OCI-LY7 (cell line): ENCODE measurements at places on chromosomes 7 and 10.

DNA sequence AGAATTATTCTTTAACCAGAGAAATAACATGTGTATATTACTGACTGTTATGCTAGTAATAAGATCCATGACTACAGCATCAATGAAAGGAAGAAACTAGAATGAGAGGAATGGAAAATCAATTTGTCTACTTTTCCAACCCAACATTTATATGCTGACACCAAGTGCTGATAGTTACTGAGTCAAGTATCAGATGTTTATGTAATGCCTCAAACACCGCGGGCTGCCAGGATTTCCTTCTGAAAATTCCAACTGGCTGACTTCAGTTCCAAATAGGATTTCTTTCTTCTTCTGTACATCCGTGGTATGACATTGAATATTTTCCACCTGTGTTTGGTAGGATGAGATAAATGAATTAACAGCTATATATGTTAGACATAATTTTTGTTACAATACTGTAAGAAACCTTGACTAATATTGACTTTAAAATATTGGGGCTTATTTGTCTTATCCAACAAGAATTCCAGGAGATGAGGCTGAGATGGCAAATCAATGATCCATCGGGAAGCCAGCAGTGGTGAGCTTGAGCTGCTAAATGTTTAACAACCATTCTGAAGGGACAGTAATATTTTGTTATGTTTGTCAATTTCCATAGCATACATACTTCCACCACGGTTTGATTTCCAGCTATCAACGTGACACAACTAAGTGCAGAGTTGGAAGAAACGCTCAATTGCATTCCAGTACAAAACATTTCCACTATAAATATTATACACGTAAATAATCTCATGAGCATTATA lies 435.2 kb upstream of the AUTS2 start:
- DNase-seq = no peak

DNA sequence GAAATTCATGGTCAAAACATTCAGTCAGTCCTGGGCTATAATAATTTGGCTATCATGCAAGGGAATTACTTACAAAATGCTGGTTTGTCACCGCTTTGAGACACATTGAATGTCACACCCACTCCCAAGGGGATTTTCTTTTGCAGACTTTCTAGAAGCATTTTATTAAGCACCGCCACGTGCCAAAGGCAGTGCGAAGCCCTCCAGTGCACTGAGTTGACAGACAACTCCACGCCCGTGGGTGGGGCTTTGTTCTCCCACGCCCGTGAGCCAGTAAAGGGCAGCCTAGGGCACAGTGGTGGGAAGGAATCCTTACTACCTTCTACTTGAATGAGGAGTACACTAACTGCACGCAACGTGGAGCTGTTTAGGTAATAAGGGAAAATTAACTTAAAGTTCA lies 515.8 kb downstream of the KCNMA1 start:
- DNase-seq = no peak

GRCh38 chr10:79266543-79267312 lies 80.5 kb upstream of the PPIF start:
- peak; percentile 45 for DNase-seq

DNA sequence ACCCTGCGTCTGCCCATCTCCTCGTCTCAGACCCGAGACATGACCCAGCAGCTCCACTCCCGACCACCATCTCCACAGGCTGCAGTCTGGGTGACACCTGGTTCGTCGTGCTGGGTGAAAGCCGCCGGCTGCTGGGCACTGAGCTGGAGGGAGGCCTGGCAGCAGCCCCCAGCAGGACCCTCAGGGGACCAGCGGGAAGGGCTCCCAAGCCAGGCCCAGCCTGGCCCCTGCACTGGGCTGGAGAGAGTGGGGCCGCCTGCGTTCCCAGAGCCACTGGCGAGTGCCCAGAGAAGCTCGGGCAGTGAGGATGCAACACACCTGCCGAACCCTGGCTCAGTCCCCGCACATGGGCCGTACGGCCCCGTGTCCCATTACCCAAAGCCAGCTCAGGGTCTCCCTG lies 21.3 kb downstream of the CFAP46 start:
- no peak for DNase-seq

GRCh38 chr7:131004371-131004770 lies 270.4 kb upstream of the KLF14 start:
- no peak for DNase-seq

DNA sequence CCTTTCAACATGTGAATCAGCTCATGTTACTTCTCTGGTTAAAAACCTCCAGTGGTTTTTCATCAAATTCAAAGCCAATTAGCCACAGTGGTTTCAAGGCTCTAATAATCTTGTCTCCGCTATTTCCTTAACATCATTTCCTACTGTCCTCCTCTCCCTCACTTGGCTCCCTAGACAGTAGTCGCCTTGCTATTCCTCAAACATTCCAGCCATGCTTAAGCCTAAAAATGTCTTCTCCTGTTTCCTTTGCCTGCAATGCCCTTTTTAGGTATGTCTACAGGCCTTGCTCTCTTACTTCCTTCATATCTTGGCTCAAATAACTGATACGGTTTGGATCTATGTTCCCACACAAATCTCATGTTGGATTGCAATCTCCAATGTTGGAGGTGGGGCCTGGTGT lies 779.4 kb upstream of the LRRN3 start:
- no peak for DNase-seq

GRCh38 chr10:62326176-62326575 lies 48.0 kb upstream of the ZNF365 start:
- DNase-seq = no peak

DNA sequence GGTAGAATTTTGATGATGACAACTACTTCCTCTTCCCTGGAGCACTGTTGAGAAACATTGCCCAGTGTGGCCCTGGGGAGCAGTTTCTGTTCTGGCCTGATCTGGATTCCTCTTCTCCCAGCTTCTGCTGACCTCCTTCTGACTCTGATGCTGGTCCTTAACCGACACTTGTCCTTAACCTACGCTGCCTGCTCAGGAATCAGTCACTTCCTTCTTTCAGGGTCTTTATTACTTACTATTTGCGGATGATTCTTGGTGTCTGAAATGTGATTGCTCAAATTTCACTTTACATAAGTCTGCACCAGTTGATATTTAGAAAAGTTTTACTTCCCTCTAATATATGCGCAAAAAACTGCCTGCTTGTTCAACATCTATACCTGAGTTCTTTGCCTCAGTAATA lies 164.1 kb downstream of the PTEN start:
- peak; percentile 61 for DNase-seq

- no peak for DNase-seq
Measured at GRCh38 chr7:29126804-29127203, 19.5 kb downstream of the CPVL start.

- no peak for DNase-seq
Measured at GRCh38 chr10:125820701-125821100, 2.4 kb downstream of the UROS start.

DNA sequence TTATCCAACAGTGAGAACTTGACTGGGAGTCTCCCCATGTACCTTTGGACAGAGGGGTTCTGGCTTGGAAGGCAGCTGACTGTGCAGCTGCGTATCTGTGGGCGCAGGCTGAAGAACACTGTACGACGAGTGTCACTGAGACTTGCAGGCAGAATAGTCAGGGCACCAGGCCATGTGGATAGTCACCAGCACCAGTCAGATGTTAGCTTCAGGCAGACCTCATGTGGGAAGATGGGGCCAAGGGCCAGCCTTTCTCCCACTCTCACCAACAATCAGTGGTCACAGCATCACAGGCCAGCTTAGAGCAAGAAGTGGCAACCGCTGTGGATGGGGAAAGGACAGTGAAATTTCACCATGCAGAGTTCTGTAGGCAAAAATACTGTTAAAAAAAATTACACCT lies 43.4 kb upstream of the GJD4 start:
- no peak for DNase-seq
